ENCODE measurements at places on chromosomes 2 and 18.

DNA sequence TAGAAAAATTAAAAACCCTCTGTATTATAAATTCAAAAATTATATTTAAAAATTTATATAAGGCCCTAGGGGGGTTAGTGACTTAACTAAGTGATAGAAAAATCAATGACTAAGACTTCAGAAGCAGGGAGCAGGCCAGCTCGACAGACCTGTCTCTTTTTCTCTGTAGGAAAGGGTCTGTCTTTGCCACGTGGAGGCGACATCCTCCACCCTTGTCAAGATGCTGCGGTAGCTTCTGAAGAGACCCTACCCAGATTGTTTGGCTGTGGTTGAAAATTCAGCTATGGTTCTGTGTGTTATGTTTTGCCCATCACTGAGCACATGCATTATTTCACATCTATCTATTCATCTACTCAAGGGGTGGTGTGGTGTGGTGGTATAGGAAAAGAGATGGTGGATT, 8.2 kb upstream of the SLC4A3 start:
- DNase-seq: no peak

DNA sequence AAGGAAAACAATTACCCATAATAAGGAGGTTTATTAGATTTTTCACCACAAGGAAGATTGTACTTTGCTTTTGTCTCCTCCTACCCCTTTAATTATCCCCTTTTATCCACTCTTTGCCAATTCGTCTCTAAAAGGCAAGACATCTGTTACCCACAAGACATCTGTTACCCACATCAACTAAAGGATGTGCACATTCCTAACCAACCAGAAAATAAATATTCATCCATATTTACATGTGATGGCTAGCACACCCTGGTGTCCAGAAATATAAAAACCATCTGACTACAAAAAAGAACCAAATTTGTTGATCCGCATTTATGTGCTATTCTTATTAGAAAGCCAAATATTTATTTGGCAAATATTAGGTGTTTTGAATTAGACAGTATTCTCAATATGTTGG, 35.7 kb downstream of the ACVR1C start:
- no peak for DNase-seq

GRCh38 chr2:172893111-172893510, 157.5 kb downstream of the RAPGEF4 start:
- DNase-seq: no peak

- DNase-seq: no peak
Observed at GRCh38 chr2:3610881-3611505, 16.1 kb downstream of the COLEC11 start.

GRCh38 chr2:172456002-172456401, 28.6 kb downstream of the ITGA6 start:
- DNase-seq: no peak

GRCh38 chr2:40556293-40556692, 104.4 kb upstream of the SLC8A1 start:
- DNase-seq: no peak

DNA sequence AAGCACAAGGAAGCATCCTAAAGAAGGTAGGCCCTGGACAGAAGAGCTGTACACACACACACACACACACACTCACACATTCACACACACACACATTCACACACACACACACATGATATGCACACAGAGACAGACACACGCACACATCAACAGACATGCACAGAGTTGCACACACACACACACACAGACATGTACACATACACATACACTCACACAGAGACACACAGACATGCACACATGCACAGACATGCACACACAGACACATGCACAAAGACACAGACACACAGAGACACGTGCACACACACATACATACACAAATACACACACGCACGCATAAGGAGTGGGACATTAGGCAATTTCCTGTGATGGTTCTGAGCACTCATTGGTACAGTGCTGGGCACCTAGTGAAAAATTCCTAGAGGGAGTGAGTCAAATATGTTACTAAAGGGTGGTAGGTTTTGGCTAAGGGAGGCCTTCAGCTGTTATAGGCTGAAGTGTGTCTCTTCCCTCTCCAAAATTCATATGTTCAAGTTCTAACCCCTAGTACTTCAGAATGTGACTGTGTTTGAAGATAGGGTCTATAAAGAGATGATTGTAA, 26.4 kb downstream of the THNSL2 start:
- no peak for DNase-seq

- no peak for DNase-seq
Observed at GRCh38 chr2:127672341-127673224, 2.7 kb downstream of the LIMS2 start.

GRCh38 chr2:11774600-11774999, 28.2 kb downstream of the LPIN1 start:
- DNase-seq: no peak

GRCh38 chr2:121212661-121213325, 72.2 kb downstream of the TFCP2L1 start:
- DNase-seq: no peak

- DNase-seq: no peak
Observed at GRCh38 chr2:128196471-128196931, 105.5 kb downstream of the UGGT1 start.

GRCh38 chr2:176421297-176422050, 152.2 kb downstream of the MTX2 start:
- DNase-seq: no peak

- DNase-seq: peak; percentile 21
Observed at GRCh38 chr2:96801005-96801785, 14.9 kb upstream of the CNNM3 start.

DNA sequence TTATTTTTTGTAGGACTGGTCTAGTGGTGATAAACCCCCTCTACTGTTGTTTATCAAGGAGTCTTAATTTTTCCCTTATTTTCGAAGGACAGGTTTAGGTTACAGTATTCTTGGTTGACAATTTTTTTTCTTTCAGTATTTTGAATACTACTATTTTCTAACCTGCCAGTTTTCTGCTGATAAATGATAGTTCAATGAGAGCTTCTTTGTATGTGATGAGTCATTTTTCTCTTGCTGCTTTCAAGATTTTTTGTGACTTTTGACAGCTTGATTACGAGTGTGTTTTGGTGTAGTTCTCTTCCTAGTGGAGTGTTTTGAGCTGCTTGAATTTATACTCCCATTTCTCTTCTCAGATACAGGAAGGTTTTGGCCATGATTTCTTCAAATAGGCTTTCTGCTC, 77.5 kb downstream of the ACSL3 start:
- no peak for DNase-seq

Data from anterior cingulate cortex (tissue), 58 donors.